ENCODE measurements at places on chromosomes 6 and 20.

GRCh38 chr20:5844063-5844681 lies 94.0 kb downstream of the SHLD1 start:
- no peak for DNase-seq

DNA sequence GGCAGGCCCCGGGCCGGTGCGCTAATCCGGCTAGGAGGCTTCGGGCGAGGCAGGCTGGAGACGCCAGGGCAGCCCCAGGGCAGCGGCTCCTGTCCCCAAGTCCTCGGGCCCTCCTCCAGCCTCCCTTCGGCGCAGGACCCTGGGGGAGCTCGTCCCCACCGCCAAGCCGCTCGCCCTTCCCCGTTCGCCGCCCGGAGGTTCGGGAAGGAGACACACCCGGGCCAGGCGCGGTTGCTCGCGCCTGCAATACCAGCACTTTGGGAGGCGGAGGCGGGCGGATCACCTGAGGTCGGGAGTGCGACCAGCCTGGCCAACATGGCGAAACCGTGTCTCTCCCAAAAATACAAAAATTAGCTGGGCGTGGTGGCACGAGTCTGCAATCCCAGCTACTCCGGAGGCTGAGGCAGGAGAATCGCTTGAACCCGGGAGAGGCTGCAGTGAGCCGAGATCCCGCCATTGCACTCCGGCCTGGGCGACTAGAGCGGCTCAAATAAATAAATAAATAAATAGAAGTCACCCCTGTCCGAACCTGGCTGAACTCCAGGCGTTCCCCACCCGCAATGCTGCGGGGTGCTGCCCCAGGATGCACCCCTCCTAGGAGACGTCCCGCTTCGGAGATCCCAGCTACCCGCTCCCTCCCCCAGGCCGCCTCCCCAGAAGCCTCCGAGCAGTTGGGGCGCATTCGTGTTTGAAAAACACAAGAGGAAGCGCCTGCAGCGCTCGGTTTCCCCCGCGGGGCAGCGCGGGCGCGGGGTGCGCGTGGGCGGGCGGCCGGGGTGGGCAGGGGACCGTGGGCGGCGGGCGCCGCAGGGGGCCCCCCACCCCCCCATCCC lies 27.5 kb downstream of the SERPINB9 start:
- DNase-seq: peak; percentile 57

GRCh38 chr6:111551521-111552231 lies 54.0 kb downstream of the TRAF3IP2 start:
- no peak for DNase-seq

DNA sequence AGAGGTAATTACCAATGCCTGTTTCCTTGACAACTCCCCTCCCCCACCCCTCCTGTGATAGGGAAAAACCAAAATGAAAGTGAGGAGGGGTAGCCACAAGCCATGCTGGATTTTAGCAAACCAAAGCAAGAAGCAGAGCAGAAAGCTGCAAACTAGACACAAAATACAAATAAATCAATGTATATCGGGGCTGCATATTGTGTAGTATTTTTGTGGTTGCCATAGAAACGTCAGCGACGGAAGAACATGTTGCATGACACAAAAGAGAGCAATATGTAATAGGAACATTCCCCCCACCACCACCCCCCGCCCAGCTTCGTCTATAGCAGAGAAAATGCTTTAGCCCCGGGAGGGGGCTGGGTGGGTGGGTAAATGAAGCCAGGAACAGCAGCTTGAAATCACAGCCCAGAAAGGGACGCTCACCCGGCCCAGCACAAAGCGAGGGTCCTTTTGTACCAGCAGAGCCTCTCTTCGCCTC lies 548 bp downstream of the AGPAT4 start:
- peak; percentile 21 for DNase-seq

GRCh38 chr6:193773-194310 lies 98.4 kb upstream of the DUSP22 start:
- DNase-seq: no peak

GRCh38 chr6:166911248-166911677 lies 45.1 kb downstream of the RNASET2 start:
- DNase-seq: no peak

GRCh38 chr6:2790588-2791449 lies 25.6 kb downstream of the WRNIP1 start:
- DNase-seq: peak; percentile 87

- DNase-seq: no peak
Measured at GRCh38 chr20:64092258-64093012, 8.2 kb upstream of the LKAAEAR1 start.

DNA sequence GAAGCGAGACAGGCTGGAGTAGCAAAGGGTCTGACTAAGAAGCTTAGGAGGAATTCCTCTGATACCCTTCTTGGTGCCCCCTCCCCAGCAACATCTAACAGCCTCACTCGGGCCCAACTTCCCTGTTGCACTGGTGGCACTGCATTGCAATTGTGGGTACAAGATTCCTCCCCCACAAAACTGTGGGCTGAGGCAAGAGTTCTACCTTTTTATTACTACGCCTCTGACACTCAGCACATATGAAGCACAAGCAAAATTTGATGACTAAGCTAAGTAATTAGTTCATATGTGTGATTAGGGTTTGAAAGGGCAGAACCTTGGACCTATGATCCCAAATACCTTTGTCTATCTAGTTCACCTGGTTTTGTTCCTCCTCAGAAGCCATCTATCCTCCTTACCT lies 83.5 kb downstream of the ZHX3 start:
- DNase-seq: no peak

DNA sequence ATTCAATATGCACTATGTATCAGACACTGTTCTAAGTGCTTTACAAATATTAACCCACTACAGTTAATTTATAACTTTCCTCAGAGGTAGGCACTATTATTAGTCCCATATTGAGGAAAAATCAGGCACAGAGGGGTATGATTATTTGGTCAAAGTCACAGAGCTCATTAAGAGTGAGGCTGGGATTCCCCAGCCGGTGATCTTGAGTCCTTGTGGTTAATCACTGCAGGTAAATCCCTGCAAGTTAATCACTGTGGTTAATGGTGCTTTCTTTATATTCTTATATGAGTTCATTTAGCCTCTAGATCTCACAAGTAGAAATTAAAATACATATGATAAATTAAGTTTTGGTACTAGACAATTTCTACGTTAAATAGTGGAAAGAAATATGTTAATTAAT lies 9.2 kb downstream of the CRYBG1 start:
- no peak for DNase-seq

DNA sequence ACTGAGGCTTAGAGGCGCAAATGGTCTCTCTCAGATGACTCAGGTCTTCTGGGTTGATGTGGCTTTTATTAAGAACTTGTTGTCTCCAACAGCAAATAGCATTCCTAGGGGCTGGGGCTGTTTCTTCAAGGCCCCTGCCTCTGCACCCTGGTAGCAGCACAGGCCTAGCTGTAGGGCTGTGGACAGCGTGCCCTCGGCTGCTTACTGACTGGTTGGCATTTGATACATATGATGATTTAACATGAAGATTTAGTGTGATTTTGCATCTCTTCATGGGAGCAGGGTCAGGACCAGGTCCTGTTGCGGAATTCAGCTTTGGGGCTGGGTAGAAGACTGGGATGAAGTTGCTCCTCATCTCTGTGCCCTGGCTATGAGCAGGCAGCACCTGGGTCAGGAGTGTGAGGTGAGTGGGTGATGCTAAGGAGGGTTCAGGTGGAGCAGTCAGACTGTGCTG lies 24.3 kb upstream of the IER3 start:
- no peak for DNase-seq

DNA sequence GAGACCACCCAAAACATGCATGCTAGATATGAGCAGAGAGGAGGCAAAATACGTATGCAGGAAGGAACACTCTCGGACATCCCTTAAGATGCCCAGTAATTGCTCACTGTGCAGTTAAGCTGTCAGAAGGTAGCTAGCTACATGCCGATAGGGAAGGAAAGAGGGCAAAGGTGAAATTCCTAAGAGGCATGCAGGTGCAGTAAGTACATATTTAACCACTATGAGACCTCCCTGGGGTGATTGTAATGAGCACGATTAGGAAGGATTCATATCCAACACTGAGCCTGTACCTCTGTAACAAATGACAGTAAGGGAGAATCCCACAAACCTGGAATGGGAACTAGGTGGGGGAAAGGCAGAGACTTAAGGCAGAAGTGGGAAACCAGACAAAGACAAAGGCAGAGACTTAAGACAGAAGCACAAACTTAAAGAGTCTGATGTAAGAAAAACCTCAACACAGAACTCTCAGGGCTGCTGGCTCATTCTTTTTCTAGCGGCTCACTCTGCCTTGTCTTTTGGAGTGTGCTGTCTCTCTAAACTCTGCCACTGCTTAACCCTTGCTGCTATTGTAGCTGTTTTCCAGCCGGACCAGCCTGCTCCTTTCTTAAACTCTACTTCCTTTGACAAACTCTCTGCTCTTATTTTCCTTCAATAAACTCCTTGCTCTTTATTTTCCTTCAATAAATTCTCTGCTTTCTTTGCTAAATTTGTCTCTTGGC lies 148.1 kb downstream of the UBE3D start:
- no peak for DNase-seq

DNA sequence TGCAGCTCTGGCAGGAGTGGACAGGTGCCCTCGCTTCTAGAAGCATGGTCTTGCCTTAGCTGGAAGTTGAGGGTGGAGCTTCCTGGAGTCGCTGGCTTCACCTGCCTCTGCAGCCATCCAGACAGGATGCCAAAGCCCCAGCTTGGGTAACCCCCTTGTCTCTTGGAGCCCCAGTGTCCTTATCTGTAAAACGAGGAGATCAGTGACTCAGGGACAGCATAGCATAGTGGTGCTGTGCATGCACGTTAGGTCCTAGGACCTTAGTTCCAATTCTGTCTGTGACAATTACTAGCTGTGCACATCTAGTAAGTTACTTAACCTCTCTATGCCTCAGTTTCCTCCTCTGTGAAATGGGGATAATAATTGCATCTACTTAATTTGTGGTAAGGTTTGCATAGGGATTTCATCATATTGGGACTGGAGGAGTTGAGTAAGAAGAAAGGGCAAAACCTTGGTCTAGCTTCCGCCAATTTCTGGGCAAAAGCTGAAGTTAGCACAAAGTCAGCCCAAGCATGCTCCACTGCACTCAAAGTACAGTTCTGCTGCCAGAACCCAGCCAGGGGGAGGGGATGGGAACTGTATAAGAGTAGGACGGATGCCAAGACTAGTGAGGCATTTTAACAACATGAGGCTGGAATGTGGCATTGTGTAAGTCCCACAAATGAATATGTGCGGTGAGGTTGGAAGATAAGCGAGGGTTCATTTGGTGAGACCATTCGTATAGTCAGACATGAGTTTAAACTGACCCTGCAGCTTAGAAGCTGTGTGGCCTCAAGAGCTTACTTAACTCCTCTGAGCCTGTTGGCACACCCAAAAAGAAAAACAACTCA lies 24.5 kb downstream of the TOX2 start:
- peak; percentile 89 for DNase-seq

DNA sequence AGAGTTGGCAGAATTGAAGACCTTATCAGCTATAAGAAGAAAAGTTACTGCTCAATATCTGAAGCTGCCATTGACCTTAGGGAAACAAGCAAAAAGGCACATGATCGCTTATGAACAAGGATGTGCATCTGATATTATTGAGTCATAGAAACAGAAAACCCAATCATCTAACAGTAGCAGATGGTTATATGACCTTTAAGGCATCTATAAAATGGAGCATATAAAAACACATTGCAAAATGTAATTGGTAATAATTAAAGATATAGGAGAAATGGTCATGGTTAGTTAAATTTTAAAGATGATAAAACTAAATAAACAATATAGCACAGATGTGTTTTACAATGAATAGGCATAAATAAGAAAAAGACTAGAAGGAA lies 260.1 kb upstream of the TAB2 start:
- DNase-seq: no peak

- DNase-seq: no peak
Measured at GRCh38 chr6:157151989-157152388, 171.3 kb downstream of the TMEM242 start.

Measured in AG08396 (cell line).